ENCODE measurements at places on chromosomes 2 and 18.
A peak's percentile ranks its signal among the peaks of the same experiment; 100 is the strongest.

- no peak for DNase-seq
These were observed 77.7 kb upstream of the WDR75 start for GRCh38 chr2:189363559-189363958.

DNA sequence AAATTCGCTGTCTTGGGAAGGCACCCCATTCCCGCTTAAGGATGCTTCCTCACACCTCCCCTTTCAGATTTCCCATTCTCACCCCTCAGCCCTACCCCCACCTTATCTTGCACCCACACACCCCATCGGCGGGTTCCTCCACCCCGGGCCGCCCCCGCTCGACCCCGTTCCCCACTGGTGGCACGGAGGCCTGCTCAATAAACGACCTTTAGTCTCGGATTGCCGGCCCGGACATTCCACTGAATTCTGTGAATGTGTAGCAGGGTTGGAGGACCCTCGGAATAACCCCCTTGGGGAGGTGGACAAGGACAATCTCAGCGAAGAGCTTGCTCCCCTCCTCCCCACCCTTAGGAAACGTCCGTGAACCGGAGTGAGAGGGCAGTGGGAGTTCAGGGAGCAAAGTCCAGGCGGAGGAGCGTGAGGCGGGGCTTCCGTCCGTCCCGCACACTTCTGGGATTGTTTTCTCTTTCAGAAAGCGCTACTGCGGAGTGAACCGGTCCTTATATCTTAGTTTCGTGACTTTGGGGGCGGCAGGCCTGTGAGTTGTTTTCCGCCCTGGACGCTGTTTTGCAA, 2.8 kb upstream of the LBX2 start:
- no peak for DNase-seq

GRCh38 chr2:33142810-33143209, 196.1 kb downstream of the LTBP1 start:
- DNase-seq = no peak

DNA sequence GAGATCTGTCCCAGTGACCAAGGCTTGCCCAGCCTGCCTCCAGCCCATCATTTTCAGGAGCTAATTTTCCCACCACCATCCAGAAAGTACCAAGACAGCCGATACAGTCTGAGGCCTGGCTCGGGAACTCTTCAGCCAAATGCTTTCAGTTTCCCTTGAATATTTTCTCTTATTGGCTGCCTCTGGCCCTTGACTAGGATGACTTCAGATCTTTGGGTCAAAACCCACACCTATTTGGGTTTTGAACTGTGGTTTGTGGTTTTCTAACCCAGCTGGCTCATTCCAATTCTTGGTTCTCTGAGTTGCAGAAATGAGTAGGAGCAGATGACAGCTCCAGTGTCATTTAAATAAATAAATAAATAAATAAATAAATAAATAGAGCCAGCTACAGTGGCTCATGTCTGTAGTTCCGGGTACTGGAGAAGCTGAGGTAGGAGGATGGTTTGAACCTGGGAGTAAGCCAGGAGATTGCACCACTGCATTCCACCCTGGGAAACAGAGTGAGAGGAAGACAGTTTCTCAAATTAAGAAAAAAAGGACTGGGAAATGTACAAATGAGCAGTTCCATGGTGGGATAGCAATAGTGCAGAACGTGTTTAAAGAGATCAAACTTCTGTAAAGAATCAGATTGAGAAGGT, 465.0 kb upstream of the SOX11 start:
- no peak for DNase-seq

DNA sequence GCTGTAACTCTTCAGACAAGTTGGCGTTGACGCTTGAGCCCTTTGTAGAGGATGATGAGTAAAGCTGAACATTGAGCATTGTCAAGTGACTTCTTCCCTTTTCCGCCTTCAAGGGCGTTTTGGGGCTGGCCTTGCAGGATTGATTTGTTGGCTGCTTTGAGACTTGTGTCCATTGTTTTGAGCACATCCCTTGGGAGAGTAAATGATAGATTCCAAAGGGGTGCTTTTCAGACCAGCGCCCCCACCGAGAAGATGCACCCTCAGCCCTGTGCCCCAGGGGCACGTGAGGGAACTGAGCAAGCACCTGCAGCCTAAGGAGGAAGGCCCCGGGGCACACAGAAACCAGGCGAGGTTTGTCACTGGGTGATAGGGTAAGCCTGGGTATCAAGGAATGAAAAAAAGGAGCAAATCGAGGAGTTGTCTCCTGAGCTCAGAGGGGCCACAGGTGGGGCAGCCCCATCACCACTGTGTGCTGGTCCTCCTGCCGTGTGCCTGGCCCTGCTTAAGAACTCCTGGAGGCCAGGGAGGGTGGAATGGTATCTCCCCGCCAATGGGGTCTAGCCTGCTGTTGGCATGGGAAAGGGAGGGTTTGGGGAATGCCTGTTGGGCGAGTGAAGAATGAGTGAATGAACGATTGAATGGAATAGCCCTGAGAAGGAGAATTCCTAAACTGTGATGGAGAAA, 64.0 kb downstream of the RAB31 start:
- no peak for DNase-seq

DNA sequence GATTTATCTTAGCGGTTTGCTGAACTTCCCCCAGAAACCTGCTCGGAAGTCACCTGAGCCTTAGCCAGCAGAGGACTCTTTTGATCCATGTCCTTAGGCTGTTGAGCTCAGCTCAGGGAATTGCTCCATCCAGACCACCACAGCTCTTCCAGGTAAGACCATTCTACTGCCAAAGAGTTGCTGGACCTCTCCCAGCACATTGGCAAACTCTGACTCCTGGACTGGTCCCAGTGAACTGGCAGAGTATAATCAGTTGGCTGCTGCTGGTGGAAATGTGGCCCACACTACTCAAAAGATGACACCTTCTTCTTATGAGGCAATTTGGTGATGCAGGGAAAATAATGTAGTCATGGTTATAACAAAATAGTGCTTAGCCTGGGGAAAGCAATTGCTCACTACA, 308.8 kb upstream of the FIGN start:
- DNase-seq = no peak

DNA sequence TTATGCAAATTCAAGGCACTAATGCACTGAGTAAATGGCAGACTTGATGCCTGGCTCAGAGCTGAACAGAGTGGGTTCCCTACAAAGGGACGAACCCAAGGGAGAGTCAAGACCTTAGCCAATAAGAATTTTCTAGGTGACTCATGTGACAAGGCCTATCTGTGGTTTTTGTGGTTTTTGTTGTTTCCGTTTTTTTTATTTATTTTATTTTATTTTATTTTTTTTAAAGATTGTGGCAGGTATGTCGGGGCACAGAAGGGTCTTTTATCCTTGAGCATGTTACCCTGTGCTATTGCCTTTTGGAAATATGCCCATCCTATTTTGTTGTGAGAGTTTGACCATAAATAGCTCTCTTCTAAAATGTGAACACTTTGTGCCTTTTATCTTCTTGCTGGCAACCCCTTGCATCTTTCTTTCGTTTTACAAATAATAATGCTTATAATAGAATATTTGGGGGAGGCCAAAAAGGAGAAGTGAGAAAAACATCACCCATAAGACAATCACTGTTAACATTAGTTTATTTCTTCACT, 113.4 kb upstream of the AQP4 start:
- DNase-seq = no peak

DNA sequence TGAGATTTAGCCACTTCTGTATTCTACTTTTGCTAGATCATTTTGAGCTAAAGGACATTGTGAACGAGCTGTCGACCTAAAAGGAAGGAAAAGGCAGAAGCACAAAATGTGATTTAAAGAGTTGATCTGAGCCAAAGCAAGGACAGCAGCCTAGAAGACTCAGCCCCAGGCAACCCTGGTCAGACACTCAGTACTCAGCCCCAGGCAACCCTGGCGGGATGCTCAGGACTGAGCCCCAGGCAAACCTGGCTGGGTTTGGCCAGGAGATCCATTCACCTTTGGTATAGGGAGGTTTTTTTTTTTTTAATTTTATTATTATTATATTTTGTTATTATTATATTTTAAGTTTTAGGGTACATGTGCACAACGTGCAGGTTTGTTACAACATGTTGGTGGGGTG, 34.3 kb upstream of the PXDN start:
- no peak for DNase-seq

DNA sequence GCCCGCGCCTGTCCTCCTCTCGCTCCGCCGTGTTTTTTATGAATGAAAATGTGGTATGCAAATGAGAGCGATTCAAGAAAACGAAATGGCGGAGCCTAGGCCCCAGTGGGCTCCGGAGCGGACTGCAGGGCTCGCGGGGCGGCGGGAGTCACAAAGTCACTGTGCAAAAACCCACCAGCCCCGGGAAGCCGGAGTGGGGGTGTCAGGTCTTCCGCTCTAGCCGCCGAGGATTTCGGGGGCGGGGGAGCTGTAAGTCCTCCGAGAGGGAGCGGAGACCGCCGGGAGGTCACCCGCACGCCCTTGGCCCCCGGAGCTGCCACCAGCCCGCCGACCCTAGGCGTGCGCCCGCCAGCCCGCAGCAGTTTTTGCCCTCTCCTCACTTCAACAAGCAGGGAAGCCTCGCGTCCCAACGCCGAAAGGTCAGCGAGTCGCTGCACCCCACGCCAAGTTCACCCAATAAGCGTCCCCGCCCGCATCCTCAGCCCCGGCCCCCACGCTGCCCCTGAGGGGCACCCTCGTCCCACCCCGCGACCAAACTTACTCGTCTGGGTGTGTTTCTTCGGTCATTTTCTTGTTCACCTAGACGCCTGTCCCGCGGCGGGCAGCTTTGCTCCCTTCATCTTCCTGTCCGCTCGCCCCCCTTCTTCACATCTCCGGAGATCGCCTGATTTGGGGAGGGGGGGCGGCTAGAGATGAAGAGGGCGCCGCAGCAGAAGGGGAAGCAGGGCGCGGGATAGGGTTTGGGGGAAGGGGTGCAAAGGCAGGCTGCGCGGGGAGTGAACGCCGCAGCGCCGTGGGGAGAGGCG, 775 bp downstream of the SPRED2 start:
- peak; percentile 28 for DNase-seq

GRCh38 chr2:205902041-205902899, 183.7 kb downstream of the INO80D start:
- no peak for DNase-seq

DNA sequence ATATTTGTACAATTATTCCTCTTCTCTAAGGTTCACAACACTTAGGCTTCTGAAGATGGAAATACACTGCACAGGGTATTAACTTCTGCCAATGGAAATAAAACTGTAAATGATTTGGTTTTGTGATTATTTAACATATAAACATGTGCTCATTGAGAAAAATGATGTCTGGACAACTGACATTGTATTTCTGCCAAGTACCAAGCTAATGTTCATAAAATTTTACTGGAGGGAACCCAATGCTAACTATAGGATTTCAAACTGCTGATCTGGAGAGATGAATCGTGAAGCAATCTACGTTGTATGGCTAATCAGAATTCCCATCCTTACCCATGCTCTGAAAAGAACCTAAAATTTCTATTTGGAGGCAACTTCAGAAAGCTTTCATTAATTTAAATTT, 279.7 kb downstream of the NRXN1 start:
- DNase-seq = no peak

GRCh38 chr2:142040556-142040955, 90.3 kb downstream of the LRP1B start:
- no peak for DNase-seq

GRCh38 chr18:79508565-79509535, 113.1 kb downstream of the NFATC1 start:
- DNase-seq = no peak

- no peak for DNase-seq
These were observed 25.3 kb downstream of the INPP4A start for GRCh38 chr2:98469862-98470544.

GRCh38 chr2:239898292-239898925, 126.7 kb downstream of the NDUFA10 start:
- no peak for DNase-seq

DNA sequence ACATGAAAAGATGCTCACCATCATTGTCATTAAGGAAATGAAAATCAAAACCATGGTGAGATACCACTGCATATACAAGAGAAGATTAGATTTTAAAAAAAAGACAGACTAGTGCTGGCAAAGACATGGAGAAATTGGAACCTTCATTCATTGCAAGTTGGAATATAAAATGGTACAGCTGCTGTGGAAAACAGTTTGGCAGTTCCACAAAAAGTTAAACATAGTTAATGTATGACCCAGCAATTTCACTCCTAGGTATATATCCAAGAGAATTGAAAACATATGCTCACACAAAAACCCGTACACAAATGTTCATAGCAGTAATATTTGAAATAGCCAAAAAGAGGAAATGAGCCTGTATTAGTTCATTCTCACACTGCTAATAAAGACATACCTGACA, 33.7 kb upstream of the MBOAT2 start:
- no peak for DNase-seq

- DNase-seq = no peak
These were observed 17.1 kb upstream of the ZNF532 start for GRCh38 chr18:58847383-58848071.

DNA sequence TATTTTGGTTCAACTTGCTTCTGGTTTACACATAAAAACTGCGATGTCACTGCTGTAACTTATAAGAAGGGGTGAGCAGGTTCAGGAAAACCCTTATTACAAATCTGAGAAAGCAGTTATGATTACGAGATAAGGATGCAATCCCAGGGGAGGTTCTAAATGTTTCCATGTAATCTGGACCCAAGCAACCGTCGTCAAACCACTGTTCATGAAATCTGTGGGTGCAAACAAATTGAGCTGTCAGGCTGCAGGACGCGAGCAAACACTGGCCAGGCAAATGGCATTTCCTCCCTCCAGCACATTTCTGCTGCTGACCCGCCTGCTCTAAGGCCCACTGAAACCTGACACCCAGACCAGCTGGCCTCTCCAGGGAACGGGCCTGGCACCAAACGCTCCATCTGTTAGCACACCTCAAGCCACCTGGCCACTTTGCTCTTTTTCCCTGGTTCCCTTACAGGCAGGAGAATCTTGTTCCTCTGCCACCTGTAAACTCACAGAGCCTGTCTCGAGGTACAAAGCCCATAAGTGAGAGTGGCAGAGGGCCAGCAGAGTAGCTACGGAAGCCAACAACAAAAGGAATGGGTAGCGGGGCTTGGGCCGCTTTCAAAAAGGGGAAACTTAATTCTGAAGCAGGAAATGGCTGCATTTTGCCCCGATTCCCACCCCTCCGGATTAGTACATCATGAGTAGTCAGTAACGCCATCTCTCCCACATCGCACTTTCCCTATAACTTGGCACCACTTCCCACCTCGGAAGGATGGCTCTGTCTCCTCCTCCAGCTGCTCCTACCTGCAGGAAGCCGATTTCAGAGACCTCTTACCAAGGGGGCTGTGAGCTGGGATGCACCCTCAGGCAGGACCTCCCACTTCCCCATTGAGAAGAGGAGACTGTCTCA, 26.5 kb downstream of the CRACDL start:
- DNase-seq = no peak

DNA sequence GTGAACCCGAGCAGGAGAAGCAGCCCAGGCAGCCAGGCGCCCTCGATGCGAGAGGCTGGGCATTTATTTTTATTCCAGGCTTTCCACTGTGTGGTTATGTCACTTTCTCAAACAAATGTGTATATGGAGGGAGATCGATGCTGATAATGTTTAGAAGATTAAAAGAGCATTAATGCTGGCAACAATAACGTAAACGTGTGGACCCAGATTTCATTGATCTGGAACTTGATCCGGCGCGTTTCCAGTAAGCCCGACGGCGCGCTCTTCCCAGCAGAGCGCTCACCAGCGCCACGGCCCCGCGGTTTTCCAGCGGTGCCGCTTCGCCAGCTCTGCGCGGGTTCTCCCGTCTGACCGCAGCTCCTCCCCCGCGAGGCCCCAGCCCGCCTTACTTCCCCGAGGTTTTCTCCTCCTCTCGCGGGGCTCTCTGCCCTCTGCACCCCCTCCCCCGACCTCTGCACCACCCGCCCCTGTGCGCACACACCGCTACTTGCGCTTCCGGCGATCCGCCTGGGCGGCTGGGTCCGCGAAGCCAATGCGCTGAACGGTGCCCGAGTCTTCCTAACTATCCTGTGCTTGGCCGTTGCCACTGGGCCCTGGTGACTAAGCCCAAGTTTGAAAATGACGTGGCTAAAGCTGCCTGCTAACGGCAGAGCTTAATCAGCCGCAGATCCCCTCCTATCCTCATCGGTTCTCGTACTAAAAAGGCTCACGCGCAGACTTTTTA, 6.1 kb downstream of the ONECUT2 start:
- DNase-seq = no peak

Data from stimulated activated CD8-positive, alpha-beta memory T cell treated with anti-CD3 and anti-CD28 coated beads, Interleukin-7, amount 100 ng/mL, for 4 hours (primary cell).